Muscle of leg (tissue), 16 donors: ENCODE measurements at places on chromosomes 1 and 21. TPM values are rescaled to one million over a fixed set of nuclear protein-coding genes. Genes with fewer than 3 reads are reported as not detected.

EPS8L3 gene
- polyA plus RNA-seq = not detected

CDC7 gene
- polyA plus RNA-seq = 10.3 TPM

RPS6KC1 gene
- polyA plus RNA-seq = 20.2 TPM

SIM2 gene
- polyA plus RNA-seq = 11.2 TPM

OR10Z1 gene
- polyA plus RNA-seq = 0.11 TPM
